ENCODE measurements at places on chromosomes 1 and 21.

DNA sequence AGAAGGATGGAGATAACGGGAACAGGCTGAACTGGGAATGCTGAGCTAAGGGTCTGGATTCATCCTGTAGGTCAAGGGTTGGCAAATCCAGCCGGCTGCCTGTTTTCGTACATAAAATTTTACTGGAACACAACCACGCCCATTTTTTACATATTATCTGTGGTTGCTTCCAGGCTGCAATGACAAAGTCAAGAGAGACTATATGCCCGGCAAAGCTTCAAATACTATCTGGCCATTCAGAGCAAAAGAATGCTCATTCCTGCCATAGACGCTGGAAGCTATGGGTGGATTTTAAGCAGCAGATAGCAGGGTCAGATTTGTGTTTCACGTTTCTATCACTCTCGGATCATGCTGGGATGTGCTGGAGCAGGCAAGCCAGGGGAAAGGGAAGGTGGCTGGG, 137.9 kb upstream of the EDN2 start:
- DNase-seq: no peak

- no peak for DNase-seq
These were observed 16.2 kb downstream of the OLIG2 start for GRCh38 chr21:33041981-33042380.

- DNase-seq: no peak
These were observed 56.7 kb downstream of the AKT3 start for GRCh38 chr1:243793298-243793697.

DNA sequence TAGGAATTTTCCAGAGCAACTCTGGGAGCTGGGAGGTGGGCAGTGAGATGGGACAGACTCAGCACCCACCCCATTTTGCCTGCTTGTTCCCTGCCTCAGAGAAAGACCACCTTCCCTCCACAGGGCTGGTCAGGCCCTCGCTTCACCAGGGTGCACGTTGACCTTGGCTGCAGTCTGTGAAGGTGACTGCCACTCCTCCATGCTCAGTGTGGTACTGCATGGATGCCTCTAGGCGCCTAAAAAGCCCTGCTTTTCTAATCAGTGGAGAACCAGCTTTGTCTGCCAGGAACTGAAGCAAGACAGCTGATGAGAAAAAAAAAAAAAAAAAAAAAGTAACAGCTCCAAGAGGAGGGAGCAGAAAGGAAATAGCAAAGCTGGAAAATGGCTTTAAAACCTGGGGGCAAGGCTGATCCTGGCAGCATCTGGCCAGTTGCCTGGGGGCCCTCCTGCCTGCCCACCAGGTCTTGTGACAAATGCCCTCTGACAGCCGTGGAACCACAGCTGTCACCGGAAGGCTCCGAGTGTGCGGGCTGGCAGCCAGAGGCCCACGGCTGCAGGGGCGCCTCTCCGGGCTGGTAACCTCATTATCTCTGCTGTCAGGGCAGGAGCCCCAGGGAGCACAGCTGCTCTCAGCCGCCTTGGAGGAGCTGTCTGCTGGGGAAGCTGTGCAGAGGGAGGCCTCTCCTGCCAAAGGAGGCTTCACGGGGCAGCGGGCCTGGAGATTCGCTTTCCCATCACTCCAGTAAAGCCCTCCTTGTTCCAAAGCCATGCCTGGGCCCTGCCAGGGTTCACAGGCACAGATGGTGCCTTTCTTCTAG, 13.7 kb downstream of the KIAA1614 start:
- no peak for DNase-seq

DNA sequence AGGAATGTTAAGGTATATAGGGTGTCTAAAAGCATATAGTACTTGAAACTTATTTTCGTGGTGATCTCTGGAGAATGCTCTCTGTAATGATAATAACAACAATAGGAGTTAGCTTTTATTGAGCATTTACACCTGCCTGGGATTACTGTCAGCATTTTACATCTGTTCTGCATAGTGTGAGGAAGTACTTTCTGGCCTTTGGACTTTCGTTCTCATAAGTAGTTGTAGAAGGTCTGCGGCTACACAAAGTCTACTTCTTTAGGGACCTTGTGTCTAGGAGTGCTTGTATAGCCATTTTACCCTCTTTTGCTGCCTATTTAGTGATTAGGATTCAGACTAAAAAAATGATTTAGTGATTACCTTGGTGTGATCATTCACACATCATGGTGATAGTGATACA, 103.6 kb upstream of the GPR52 start:
- DNase-seq: no peak

Measured in stimulated activated CD4-positive, alpha-beta T cell treated with anti-CD3 and anti-CD28 coated beads, Interleukin-1b, Interleukin-23, amount 100 ng/mL, for 1 hour (primary cell).